ENCODE measurements at places on chromosomes 7 and 10.

- DNase-seq: no peak
These were observed 57.1 kb downstream of the STK17A start for GRCh38 chr7:43639858-43640491.

GRCh38 chr10:12500381-12501303 is 151.3 kb downstream of the CAMK1D start:
- DNase-seq: no peak

DNA sequence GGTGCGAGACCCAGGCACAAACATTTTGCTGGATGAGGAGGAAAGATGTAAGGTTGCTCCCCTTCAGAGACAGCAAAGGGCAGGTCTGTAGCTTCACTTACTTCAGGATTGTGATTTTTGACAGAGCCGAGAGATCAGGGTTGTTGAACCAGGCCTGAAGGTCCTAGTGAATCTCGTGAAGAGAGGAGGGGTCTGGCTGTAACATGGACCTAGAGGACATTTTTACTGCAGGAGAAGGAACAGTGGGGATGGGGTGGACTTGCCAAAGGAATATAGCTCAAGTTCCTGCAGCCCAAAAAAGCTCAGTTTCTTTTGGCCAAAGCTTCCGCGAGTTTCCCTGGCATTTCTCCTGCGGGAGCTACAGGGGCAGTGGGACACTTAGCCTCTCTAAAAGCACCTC is 976 bp upstream of the EGFR start:
- no peak for DNase-seq

DNA sequence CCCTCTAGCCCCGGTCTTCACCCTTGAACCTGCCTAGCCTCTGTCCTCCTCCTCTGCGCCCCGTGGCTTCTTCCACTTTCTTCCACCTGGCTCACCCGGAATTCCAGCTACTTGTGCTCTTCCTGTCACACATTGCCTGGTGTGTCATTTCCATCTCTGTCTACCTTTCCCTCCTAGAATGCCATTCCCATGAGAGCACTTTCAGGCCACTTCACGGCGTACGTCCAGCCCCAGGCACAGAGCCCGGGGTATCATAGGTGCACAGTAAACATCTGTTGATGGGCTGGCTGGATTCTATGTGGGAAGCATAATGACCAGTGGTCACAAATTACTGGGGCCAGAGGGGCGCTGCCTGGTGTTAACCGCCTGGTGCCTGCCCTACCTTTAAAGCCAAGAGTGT is 161.3 kb downstream of the CUX1 start:
- DNase-seq: no peak

GRCh38 chr10:124898471-124898870 is 43.5 kb upstream of the ZRANB1 start:
- no peak for DNase-seq

DNA sequence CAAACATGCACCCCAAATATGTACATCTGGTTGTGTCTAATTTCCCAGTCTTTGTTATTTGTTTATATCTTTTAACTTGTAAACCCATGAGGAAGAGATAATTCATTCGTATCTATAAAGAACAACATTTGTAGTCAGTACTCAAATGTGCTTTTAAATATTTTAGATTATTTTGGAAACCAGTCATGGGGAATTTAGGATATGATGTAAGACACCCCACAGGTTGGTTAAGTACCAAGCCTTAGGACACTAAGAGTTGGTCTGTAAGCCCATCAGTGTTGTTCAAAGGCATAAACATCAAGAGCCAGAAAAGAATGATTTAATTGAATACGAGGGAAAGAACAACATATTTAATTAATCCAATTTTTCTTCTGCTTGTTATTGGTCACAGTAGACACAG is 421.1 kb upstream of the SEMA3C start:
- DNase-seq: no peak

- no peak for DNase-seq
These were observed 84.0 kb downstream of the VPS41 start for GRCh38 chr7:38824948-38825347.

GRCh38 chr7:117949232-117949631 is 76.0 kb upstream of the CTTNBP2 start:
- DNase-seq: no peak

DNA sequence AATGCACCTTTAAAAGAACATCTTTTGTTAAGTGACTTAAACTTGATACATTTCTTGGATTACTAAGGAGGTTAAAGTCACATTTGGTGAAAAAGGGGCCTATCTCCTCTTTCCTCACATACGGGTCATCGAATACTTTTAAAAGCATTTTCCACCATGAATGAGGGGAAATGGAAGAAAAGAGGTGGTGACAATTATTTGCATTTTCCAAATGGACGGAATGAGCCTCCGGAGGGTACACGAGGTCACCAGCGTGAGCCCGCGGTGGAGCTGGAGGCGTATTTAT is 1.0 kb upstream of the BMPR1A start:
- DNase-seq: peak; percentile 11

GRCh38 chr10:69287181-69287580 is 8.9 kb downstream of the HK1 start:
- DNase-seq: no peak

DNA sequence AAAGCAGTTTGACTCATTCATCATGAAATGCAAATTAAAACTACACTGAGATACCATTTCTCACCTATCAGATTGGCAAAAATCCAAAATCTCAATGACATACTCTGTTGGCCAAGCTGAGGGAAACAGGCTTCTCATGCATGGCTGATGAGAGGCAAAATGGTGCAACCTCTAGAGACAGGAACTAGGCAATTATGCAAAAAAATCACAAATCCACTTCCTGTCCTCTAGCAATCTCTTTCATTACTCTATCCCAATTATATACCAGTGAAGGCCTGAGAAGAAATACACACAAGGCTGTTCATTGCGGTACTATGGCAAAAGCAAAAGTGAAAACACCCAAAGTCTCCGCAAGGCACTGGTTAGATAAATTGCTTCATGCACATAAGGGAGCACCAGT is 25.9 kb upstream of the PTPRN2 start:
- no peak for DNase-seq

DNA sequence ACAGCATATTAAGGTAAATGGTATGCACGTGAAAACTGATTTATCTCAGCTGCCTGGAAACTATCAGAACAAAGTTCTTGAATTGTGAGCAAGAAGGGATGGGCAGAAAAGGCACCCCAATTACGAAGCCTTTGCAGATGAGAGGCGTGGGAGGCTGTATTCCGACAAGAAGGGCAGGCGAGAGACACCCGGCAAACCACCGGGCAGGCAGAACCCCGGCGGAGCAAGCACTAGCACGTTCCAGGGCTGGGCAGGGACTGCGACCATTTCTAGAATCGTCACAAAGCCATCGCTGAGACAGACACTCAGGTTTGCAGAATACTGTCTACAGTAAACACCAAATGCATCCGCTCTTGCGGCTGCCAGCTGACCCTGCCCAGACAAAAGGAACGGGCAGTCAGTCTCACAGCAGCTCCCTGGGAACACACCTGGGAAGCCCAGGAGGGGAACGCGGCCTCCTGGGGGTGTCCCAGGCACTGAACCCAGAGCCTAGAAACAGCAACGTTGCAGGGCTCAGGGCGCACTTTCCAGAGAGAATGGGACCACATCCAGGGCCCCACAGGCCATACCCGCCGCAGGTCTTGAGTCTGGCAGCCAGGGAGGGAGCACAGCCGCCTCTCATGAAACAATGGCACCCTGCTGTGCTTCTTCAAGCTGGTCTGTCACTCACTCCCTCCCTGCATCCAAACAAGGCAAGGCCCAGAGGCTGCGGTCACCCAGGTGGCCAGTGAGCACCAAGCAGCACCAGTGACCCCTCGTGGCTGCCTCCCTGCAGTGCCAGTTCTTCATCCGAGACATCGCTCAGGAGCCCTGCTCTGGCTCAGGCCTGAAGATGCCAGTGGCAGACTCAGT is 261.9 kb downstream of the PTPRN2 start:
- DNase-seq: peak; percentile 82

DNA sequence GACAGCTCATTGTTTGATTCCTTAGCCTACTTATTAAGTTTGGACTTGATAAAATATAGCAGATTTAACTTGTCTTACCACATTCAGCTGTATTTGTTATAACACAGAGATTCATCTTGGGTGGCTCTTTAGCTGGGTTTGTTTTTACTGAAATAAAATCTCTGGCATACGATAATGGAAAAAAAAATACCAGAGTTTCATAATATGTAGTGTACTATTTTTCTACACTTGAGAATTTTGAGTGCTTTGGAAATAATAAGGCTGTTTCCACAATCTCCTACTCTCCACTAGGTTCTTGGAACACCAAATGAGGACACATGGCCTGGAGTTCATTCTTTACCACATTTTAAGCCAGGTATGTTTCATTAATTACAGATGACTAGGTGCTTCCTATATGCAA is 218.6 kb upstream of the FZD1 start:
- no peak for DNase-seq

DNA sequence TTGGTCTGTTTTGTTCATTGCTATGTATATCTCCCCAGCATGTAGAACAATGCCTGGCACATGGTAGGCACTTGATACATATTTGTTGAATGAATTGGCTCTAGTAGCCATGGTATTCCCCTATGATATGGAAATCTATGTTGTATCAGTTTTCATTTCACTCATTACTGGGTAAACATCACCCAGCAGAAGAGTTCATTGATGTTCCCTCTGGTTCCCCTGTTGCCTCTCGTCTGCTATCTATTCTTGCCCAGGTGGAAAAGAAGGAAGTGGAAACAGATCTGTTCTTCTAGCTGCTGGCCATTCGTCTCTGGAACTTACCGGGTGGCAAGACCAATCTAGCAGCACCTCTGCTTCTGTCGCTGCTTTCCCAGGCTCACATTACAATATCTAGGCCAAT is 71.5 kb downstream of the LRRC4 start:
- no peak for DNase-seq

DNA sequence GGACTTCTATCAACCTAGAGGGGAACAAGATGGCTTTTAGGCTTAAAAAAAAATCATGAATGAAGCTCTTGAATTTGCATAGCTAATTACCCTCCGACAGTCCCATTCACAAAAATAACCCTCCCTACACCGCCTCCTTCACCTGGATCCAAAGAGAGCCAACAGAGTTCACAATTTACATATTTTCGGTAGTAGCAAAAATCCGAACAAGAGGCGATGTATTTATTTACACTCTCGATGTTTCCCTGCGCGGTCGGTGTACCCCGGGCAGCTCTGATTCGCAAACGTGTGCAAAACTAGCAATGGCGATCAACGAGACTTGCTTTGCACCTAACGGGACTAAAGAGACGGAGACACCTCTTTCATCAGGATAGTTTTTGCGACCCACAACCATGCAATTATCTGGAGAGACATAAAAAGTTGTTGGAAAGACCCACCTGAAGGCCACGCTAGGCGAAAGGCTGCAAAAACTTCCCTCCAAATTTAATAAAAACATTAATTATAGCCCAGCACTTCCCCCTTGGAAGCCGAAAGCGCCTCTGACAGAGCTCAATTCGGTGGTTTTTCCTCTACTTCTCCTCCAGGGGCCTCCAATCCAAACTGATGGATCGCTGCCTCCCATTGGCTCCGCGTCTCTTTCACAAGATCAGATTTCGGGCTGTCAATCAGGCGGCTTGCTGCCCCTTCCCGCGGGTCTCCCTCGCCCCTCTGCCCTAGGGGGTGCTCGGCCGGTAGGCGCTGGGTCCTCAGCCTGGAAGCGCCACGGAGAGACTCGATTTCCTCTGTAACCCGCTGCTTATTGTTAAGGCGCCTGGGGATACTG is at the start of gene ETV1:
TSS of gene ETV1 (minus strand) at position 541 of the 823 bp plus-strand sequence. CDS start 614 bp downstream, outside the sequence.
- peak; percentile 79 for DNase-seq

DNA sequence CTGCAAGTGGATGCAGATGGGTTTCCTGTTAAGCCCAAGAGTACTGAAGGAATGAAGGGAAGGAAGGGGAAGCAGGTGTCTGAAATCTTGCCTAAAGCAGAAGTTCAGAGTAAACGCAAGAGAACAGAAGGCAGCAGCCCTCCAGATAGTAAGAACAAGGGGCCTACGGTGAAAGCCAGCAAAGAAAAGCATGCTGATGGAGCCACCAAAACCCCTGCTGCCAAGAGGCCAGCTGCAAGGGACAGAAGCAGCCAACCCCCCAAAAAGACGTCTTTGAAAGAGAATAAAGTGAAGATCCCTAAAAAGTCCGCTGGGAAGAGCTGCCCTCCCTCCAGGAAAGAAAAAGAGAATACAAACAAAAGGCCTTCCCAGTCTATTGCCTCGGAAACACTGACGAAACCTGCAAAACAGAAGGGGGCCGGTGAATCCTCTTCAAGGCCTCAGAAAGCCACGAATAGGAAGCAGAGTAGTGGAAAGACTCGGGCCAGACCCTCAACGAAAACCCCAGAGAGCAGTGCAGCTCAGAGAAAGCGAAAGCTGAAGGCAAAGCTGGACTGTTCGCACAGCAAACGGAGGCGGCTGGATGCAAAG is 152.5 kb downstream of the LCOR start:
- DNase-seq: no peak

DNA sequence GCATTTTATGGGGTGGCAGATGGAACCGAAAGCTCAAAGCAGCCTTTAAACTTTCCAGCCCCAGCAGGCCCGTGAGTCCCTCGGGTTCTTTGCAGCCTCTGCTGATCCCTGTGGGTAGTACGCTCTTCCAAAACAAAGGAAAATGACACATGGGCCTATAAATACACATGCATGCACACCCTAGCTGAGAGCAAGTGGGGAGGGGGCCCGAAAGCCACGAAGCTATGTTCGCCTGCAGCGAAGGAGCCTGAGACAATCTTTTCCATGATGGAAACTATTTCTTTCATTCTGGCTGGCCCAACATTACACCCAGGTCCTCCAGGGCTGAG is 32.2 kb downstream of the CALML5 start:
- no peak for DNase-seq

DNA sequence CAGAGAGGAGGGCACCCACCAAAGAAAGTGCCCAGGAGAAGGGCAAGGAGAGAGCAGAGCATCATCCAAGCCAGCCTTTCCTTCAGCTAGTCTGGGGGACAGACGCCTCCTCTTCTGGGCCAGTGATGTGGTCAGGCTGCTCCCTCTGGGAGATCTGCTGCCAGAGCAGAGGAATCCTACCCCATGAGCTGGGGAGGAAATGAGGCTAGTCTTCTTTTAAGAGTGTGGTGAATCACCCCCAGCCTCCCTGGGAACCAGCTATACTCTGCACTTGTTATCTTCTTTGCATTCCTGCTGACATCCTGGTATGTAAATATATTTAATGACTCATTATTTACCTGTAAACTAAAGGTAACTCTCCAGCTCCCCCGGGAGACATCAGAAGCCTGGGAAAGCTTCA is 41.6 kb upstream of the EPHB6 start:
- no peak for DNase-seq

DNA sequence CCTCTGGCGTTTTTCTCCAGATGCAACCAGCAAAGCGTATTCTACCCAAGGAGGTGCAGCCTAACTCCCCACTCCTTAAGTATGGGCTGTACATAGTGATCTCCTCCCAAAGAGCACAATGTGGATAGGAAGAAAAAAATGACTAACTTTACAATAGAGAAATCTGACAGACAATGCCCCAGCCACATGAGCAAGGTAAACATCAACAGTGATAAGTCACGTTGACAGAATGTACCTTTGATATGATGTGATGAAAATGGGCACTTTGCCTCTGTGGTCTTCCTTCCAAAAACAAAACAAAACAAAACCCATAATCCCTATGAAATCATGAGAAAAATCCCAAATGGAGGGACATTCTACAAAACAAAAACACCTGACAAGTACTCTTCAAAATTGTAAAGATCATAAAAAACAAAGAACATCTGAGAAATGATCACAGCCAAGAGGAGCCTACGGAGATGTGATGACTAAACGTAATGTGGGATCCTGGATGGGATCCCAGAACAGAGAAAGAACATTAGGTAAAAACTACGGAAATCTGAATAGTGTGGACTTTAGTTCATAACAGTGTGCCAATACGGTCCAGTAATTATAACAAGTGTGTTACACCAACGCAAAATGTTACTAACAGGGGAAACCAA is 50.6 kb downstream of the ABLIM1 start:
- DNase-seq: peak; percentile 37

GRCh38 chr7:99953649-99954048 is 22.2 kb downstream of the AZGP1 start:
- DNase-seq: no peak

GRCh38 chr10:92880233-92880861 is 32.0 kb downstream of the EXOC6 start:
- DNase-seq: peak; percentile 53

Data from cerebellum (tissue), 4 donors.